Activated naive CD4-positive, alpha-beta T cell treated with Interleukin-2 at 50 U/mL for 16 hours (primary cell): ENCODE measurements at places on chromosomes 4 and X.

DNA sequence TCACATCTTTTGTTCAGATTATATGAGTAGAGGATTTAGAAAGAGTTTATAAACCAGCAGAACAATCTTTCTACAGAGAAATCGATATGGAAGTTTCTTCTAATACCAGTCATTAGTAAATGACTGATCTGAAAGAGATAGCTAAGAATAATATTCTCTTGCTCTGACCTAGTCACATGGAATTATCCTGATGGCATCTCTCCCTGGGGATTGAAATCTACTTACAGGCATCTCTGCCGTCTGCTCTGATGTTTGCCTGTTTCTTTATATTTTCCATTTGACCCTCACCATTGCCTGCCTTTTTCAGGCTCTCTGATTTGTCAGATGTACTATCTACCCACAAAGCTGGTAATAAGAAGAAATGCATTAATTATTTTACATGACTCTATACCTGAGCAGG, 1157.3 kb downstream of the PCDH7 start:
- no peak for DNase-seq

GRCh38 chr4:80143307-80143679, 54.0 kb upstream of the PRDM8 start:
- DNase-seq, result no peak

DNA sequence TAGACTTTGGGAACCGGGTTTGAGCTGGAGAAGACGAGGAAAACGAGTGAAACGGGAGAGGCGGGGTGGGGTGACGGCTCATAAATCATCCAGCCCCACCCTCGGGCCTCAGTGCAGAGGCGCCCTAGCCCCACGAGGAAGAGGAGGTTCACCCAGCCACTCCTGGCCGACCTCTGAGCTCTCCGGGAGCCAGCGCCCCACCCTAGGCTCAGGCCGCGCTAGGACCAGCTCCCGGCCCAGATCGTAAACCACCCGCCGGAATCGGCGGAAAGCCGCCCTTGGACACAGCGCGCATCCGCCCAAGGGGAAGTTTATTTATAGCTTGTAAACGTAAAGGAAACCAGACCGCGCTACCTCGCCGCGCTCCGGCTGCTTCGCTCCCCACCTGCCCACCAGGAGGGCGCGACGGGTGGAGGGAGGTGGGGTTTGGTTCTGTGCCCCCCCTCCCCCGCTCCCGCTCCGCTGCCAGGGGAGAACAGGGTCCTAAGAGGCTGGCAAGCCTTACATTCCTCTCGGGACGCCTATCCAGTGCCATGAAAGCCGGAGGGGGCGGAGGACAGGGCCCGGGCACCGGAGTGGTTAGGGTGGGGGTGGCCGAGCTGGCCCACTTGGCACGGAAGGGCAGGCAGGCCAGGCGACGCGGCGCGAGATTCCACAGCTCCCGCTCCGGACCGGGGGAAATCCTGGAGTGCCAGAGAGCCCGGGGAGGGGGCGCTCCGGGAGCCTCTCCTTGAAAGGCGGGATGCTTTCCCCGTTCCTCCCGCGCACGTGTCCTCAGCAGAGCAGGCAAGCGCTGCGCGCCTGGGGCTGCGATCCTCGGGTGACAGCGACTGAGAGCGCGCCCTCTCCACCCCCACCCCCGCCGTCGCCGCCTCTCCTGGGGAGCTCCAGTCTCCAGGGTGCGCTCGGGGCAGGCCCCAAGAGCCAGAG, 84.2 kb downstream of the BCOR start:
- DNase-seq, result peak; percentile 35

DNA sequence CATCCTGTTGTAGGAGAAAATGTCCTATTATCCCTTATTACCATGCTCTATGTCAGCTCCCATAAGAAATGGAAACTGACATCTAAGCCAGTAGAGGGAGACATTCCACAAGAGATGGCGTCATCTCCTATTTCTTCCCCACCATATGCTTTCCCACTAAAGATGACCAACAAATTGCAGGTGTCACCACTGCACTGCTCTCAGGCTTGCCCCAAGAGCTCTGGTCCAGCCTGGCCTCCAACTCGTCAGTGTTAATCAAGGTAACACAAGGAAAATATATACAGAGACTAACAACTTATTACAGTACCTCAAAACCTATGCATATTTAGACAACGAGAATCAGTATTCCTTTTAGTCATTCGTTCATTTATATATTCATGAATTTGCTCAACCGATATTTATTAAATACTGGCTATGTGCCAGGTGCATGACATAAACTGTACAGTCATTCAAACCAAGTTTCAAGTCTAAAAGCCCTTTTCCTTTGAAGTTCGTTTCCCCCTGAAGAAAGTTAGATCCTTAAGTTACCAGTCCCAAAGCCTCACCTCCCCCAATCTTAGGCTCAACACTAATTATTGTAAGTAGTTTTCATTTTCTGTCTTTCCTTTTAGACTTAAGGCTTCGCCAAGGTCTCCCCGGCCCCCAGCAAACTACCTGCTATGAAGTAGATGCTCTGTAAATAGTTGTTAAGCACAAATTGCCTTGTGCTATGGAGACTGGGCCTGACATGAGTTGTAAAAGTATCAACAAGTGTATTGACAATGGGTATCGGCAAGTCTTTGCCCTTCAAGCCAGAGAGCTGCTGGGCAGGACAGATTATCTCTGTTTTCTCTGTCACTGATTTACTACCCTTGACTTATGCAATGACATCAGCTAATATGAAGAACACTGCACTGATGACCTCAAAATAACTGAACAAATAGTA, 3.1 kb upstream of the FGB start:
- no peak for DNase-seq
